ENCODE measurements at places on chromosomes 5 and 9.

DNA sequence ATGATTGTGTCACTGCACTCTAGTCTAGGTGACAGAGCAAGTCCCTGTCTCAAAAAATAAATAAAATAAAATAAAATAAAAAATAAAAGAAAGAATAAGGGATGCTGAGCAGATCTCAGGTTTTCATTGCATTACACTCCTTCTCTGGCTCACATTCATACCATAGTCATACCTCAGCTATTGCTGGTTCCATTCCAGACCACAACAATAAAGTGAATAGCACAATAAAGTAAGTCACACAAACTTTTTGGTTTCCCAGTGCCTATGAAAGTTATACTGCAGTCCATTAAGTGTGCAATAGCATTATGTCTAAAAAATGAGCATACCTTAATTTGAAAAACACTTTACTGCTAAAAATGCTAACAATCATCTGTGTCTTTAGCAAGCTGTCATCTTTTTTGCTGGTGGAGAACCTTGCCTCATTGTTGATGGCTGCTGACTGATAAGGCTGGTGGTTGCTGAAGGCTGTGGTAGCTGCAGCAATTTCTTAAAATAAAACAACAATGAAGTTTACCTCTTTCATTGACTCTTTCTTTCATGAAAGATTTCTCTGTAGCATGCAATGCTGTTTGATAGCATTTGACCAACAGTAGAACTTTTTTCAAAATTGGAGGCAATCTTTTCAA lies 415.7 kb downstream of the ZNF608 start:
- no peak for DNase-seq

- no peak for DNase-seq
Measured at GRCh38 chr9:138101444-138102234, 224.1 kb downstream of the CACNA1B start.

- no peak for DNase-seq
Measured at GRCh38 chr5:14582797-14583137, 1.2 kb downstream of the OTULINL start.

DNA sequence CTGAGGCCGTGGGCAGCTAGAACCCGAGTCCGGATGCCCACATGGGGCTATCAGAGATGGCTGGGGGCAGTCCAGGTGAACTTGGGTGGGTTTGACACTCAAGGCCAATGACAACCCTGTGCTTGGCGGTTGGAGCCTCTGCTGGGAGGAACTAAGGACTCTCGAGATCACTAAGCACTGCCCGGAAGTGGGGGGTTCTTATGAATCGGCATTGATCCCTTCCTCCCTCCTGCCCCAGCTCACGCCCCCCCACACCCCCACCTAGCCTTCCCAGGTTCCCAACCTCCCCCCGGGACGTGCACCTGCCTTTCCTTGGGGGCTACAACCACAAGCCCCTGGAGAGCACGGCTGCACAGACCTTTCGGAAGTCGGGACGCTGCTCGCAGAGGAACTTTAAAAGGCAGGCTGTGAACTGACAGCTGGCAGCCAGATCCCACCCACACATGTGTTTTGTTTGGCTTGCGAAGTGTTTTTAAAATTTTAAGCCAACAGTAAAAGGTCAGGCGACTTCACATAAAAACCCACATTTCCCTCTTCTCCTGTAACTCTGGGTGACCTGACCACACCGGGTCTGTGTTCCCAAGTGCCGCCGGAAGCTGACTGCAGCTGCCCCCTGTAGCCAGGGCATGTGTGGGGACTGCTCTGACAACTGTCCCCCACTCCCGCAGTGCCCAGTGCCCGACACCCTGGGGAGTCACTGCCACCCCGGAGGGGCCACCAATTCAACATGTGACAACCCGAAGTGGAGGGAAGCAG lies 5.1 kb upstream of the RALGDS start:
- DNase-seq = no peak

GRCh38 chr5:155905364-155905763 lies 421.6 kb upstream of the SGCD start:
- DNase-seq = no peak

GRCh38 chr9:8155706-8156105 lies 356.1 kb upstream of the DMAC1 start:
- no peak for DNase-seq

DNA sequence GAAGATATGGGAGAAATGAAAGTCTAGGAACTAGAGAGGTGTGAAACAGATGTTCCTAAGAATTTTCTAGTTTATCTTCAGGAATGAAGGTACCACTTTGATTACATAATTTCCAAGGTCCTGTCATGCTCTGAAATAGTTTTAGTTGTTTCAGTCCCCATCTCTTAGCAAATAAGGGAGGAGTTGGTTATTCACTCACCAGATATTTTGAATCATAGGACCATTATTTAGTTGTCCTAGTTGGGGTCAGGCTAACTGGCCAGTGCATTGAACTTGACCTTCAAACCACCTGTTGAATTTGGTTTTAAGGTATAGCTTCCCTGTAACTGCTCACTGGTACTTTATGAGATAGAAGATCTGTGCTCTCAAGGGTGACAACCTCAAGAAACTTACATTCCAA lies 53.9 kb upstream of the TNFAIP8 start:
- no peak for DNase-seq

Data from activated CD4-positive, alpha-beta T cell treated with anti-CD3 and anti-CD28 coated beads, Interleukin-2, amount 10 ng/mL, durations not matched to agents 7 days and 5 days (primary cell).